ENCODE measurements at places on chromosomes 12 and 14.
A peak's percentile ranks its signal among the peaks of the same experiment; 100 is the strongest.

- no peak for DNase-seq
Observed at GRCh38 chr12:2268471-2269286, 215.9 kb downstream of the CACNA1C start.

GRCh38 chr14:105313381-105314286 is 914 bp upstream of the PACS2 start:
- no peak for DNase-seq

GRCh38 chr14:74826574-74826973 is 49.4 kb downstream of the PROX2 start:
- DNase-seq, result no peak

DNA sequence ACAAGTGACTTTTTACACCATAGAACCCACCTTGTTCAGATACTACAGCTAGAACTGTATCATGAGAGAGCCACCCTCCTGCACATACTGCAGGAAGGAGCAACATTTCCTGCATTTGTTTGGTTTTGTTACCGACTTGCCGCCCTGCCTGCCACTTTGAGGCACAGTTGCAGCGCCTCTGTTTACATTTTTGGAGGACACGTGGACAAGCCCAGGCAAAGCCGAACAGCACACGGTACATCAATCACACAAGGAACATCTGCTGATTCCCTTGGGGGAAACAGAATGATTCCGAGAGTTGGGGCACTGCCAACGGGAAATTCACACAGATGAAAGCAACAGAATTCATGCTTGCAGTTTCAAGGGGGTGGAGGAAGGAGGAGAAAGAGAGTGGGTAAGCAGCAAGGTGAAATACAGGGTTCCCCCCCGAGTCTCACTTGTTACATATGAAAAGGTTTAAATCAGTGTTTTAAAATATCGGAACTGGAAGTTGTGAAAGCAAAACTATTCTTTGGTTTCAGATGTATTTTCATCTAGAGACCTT is 110.7 kb downstream of the BTG1 start:
- DNase-seq, result no peak

DNA sequence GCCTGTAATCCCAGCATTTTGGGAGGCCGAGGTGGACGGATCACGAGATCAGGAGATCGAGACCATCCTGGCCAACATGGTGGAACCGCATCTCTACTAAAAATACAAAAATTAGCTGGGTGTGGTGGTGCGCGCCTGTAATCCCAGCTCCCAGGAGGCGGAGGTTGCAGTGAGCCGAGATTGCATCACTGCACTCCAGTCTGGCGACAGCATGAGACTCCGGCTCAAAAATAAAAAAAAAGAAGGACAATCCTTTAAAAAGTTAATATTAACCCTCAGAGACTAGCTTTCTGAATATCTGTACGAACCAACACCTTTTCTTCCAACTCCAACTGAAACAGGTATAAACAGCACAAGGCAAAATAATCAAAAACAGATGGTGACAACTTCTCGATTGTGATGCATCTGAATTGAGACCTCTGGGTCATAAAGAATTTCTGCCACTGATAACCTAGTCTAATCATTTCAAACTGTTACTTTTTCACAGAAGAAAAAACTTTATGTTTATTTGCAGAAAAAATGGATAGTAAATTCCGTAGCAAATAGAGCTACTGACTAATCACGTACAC is 27.8 kb downstream of the CLIP1 start:
- no peak for DNase-seq

DNA sequence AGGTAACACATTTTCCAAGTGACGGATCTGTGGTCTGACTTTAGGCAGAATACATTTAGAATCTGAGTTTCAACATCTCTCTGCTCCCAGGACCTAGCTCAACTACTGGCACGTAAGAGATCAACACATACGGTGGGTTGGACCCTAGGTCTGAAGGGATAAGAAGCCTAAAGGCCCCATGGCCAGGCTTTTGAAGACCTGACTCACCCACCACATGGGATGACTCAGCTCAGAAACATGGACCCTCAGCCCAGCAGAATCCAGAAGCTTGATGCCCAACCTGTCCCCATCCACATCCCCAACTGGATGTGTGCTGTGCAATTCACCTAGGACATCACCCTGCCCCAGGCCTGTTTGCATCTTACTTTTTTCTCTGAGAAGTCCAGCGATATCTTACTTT is 770.2 kb downstream of the BCL11B start:
- DNase-seq, result no peak

DNA sequence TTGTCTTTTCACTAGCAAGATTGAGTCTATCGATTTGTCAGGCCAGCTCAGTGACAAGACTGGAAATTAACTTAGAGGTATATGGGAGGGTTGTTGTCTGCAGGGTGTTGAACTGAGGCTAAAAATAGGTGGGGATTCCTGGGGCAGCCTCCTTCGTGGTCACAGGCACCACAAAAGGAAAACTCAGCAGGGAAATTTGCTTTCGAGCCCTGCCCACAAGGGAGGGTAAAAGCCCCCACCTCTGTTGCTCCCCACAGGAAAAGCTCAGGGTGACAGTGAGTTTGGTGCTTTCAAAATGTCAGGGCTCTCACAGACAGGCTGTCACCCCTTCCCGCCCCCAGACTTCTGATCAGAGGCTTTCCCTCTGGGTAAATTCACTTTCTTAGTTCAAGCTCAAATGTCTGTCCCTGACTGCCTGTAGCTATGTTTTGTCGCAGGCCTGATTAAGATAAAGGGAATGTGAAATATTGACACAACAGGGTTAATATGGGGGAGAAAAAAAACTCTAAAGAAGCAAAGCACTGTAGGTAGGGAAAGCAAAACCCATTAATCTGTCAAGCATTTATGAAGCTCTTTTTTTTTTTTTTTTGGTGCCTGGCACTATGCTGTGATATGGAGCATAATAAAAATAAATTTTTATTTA is 11.7 kb upstream of the NFKBIA start:
- no peak for DNase-seq

GRCh38 chr14:26394150-26394810 is 203.6 kb downstream of the NOVA1 start:
- DNase-seq, result no peak

- no peak for DNase-seq
Observed at GRCh38 chr14:95577870-95578269, 43.0 kb downstream of the GLRX5 start.

DNA sequence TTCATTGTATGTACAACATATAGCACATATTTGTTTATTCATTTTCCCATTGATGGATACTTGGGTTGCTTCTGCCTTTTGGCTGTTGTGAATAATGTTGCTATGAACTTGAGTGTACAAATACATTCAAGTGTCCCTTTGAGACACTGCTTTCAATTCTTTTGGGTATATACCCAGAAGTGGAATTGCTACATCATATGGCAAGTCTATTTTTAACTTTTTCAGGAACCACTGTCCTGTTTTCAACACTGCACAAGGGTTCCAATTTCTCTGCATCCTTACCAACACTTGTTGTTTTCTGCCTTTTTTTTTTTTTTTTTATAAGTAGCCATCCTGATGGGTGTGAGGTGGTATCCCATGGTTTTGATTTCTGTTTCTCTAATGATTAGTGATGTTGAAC is 15.9 kb downstream of the RBMS2 start:
- no peak for DNase-seq

GRCh38 chr12:32155041-32155440 is 48.4 kb downstream of the BICD1 start:
- no peak for DNase-seq

DNA sequence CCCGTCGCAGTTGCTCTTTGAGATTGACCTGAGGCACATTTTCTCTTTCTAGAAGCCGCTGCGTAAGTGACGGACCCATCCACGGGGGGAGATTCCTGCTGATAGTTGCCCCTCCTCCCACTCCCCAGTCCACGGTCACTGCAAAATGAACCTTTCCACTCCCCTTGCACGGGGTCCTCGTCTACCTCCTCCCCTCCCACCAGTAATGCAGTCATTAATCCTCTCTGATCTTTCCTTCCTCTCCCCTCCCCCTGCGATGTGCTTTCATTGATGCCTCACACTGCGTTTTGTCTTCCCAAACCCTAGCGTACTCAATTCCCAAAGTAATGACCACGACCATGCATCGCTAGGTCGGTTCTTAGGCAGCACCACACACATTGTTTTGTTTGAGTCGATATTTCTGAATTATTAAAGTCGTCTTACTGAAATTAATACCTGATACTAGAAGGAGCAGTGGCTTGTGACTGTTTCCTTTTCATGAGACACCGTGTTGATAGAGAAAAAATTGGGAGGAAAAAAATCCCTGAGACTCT is 857 bp downstream of the ETNK1 start:
- DNase-seq, result peak; percentile 60

DNA sequence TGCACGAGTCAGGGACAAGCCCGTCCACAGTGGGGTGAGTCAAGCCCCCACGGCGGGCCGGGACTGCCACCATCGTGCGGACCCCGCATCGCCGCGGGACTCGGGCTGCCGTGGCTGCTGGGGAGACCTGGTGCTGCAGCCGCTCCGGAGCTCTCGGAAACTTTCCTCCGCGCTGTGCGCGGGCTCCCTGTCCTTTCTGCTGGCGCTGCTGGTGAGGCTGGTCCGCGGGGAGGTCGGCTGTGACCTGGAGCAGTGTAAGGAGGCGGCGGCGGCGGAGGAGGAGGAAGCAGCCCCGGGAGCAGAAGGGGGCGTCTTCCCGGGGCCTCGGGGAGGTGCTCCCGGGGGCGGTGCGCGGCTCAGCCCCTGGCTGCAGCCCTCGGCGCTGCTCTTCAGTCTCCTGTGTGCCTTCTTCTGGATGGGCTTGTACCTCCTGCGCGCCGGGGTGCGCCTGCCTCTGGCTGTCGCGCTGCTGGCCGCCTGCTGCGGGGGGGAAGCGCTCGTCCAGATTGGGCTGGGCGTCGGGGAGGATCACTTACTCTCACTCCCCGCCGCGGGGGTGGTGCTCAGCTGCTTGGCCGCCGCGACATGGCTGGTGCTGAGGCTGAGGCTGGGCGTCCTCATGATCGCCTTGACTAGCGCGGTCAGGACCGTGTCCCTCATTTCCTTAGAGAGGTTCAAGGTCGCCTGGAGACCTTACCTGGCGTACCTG is 1.1 kb downstream of the PDE3A start:
- DNase-seq, result no peak

- DNase-seq, result no peak
Observed at GRCh38 chr14:77359626-77360025, 17.3 kb downstream of the TMED8 start.

- peak; percentile 13 for DNase-seq
Observed at GRCh38 chr14:75905147-75905904, 76.5 kb downstream of the TGFB3 start.

DNA sequence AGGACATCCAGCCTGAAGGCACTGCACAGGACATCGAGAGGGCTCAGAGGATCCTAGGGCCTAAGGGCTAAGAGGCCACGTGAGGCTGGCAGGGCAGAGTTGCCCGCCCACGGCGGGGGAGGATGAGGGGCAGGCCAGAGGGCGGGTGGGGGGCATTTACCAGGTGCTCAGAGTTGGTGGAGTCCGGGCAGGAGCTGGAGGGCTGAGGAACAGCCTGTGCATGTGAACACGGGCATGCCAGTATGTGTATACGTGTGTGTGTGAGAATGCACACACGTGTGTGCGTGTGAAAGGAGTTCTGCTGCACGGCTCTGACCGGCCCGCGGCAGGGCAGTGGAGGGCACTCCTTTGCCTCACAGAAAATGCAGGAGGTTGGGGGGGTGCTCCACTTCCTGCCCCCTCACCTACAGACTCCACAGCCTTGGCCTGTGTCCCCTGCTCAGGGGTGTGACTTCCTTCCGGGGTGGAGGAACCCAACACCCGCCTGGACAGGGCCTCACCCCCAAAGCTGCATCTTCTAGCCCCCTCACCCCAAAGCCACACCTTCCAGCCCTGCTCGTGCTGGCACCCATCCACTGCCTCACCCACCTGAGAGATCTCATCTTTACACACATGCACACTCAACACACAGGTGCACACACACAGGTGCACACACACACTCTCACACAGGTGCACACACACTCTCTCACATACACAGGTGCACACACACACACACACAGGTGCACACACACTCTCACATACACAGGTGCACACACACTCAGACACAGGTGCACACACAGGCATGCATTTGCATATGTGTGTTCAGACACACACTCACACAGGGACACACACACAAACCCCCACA is 11.8 kb upstream of the GPR132 start:
- DNase-seq, result no peak

- no peak for DNase-seq
Observed at GRCh38 chr14:98204139-98204538, 1067.9 kb downstream of the BCL11B start.

DNA sequence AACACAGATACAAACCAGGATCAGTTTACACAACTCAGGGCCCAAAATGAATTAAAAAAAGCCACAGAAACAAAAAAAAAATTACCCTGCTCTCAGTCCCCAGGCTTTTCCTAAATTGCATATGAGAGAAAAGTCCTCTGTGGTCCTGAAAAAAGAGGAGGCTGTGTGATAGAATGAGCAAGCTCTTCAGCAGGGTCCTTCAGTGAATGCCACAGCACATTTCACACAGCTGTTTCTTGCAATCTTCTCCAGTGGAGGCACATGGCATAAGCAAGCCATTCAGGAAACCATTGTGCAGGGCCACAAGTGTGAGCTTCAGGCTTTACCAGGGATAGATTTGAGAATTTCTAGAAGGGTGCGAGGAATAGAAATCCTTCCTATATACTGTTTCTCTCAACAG is 168.5 kb downstream of the PPM1H start:
- DNase-seq, result no peak

GRCh38 chr14:52824462-52824861 is 33.1 kb upstream of the GNPNAT1 start:
- DNase-seq, result no peak

DNA sequence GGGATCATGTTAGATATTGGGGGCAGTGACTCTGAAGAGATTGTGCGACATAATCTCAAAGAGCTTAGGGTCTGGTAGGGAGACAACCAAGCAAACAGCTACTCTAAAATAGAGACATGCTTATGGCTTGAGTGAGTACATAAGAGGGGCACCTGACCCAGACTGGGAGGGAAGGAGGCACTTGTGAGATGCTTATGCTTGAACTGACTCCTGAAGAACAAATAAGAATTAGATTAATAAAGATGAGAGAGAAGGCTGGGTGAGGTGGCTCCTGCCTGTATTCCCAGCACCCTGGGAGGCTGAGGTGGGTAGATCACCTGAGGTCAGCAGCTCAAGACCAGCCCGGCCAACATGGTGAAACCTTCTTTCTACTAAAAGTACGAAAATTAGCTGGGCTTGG is 19.1 kb downstream of the TMTC2 start:
- no peak for DNase-seq

GRCh38 chr12:114888448-114888847 is 204.5 kb upstream of the TBX3 start:
- DNase-seq, result no peak

GRCh38 chr14:75411214-75411540 is 16.6 kb upstream of the JDP2 start:
- no peak for DNase-seq

GRCh38 chr12:108846290-108846701 is 11.1 kb downstream of the SSH1 start:
- no peak for DNase-seq

GRCh38 chr14:105085766-105086165 is 20.5 kb upstream of the GPR132 start:
- DNase-seq, result no peak

- DNase-seq, result no peak
Observed at GRCh38 chr12:128793701-128794100, 30.1 kb downstream of the SLC15A4 start.
